ENCODE measurements at places on chromosomes 4 and X. TPM values are rescaled to one million over a fixed set of nuclear protein-coding genes. Genes with fewer than 3 reads are reported as not detected.

DNA sequence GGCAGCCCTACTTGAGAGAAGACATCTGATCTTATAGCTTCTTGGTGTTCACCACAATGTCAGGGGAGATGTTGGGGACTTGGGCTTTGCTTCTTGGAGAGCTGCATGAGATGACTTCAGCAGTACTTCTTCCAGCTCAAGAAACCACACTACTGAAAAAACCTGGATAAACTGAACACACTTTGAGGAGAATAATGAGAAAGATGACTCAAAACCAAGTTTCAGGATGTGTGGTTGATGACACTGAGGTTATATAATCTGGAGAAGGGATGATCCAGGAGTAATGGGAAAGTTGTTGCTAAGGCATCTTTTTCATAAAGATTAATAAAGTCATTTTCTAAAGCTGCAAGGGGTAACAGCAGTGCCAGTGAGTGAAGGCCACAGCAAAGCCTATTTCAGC, 58.4 kb upstream of the PNPLA4 start:
- H3K27me3 ChIP-seq: no peaks in the 10 kb centered on the region
- no peak for DNase-seq
- no peaks in the 10 kb centered on the region for H3K36me3 ChIP-seq
- no peaks in the 10 kb centered on the region for H3K4me1 ChIP-seq
- H3K27ac ChIP-seq: no peak overlapping the region

DNA sequence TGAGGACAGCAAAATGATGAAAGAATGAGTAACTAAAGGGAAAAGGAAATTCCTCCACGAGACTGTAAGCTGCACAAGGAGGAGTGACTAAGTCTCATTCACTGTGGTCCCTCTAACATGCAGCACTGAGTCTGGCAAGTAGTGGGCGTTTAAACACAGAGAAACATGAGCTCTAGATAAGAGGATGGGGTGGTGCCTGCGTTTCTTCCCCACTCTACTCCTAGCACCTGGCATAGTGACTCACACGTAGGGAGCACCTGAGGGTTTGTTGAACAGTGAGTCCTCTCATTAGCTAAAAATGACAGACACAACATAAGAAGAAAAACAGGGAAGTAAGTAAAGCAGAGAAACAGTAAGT, 105.8 kb upstream of the CBR4 start:
- H3K27ac ChIP-seq: peak overlapping the region; percentile 85
- H3K27me3 ChIP-seq: no peaks in the 10 kb centered on the region
- H3K4me3 ChIP-seq: peak overlapping the region; percentile 5
- H3K4me1 ChIP-seq: peaks cover 68% of the 10 kb centered on the region
- DNase-seq: peak; percentile 78
- H3K36me3 ChIP-seq: peaks cover 71% of the 10 kb centered on the region

GRCh38 chr4:40258627-40259026, 61.8 kb downstream of the RHOH start:
- H3K27me3 ChIP-seq: no peaks in the 10 kb centered on the region
- no peaks in the 10 kb centered on the region for H3K36me3 ChIP-seq
- H3K4me1 ChIP-seq: peaks cover 27% of the 10 kb centered on the region
- H3K27ac ChIP-seq: no peak overlapping the region
- no peak overlapping the region for H3K4me3 ChIP-seq

GRCh38 chrX:133658293-133658911, 243.1 kb upstream of the GPC4 start:
- no peaks in the 10 kb centered on the region for H3K36me3 ChIP-seq
- peak overlapping the region; percentile 87 for H3K27ac ChIP-seq
- DNase-seq: no peak
- no peak overlapping the region for H3K4me3 ChIP-seq
- H3K27me3 ChIP-seq: no peaks in the 10 kb centered on the region

DNA sequence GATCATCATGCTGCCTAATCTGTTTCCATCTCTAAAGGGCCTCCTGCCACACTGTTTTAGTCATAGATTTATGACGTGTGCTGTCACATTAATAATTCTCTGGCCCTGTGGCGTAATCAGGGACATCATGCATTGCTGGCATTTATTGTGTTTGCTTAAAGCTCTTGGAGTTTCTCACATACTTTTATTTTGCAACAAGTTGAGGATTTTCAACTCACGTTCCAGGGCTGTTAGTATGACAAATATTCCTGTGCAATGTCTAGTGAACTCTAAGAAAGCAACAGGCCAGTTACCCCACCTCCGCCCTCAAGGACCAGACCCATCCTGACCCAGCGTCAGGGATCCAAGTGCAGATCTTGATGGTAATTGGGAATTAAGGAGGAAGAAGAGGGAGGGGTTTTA, 7.8 kb upstream of the PIGA start:
- no peaks in the 10 kb centered on the region for H3K4me1 ChIP-seq
- peak; percentile 8 for DNase-seq
- no peaks in the 10 kb centered on the region for H3K36me3 ChIP-seq
- H3K27ac ChIP-seq: no peak overlapping the region

The CXCL5 gene
- 1,906 TPM for total RNA-seq

DNA sequence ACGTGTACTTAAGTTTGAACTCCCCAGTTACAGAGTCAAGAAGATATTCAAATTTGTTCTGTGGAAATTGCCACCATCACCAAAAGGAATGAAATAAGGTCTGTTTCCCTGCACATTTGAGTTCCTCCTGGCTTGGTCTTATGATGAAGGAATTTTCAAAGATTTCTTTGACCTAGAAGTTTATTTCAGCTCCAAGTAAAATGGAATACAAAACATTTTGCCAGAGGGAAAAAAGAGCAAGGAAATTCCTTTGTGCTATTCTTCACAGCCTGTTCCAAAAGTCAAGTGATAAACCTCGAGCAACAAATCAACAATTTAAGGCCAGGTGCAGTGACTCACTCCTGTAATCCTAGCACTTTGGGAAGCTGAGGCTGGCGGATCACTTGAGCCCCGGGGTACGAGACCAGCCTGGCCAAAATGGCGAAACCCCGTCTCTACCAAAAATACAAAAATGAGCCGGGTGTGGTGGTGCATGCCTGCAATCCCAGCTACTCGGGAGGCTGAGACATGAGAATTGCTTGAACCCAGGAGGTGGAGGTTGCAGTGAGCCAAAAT, 3.4 kb downstream of the NKRF start:
- DNase-seq: no peak
- peaks cover 16% of the 10 kb centered on the region for H3K4me1 ChIP-seq
- H3K27ac ChIP-seq: no peak overlapping the region
- H3K27me3 ChIP-seq: no peaks in the 10 kb centered on the region

The GALNTL6 gene
- total RNA-seq: not detected

GRCh38 chrX:10157032-10157341, 212 bp downstream of the CLCN4 start:
- H3K4me3 ChIP-seq: peak overlapping the region; percentile 75
- peaks cover 14% of the 10 kb centered on the region for H3K36me3 ChIP-seq

DNA sequence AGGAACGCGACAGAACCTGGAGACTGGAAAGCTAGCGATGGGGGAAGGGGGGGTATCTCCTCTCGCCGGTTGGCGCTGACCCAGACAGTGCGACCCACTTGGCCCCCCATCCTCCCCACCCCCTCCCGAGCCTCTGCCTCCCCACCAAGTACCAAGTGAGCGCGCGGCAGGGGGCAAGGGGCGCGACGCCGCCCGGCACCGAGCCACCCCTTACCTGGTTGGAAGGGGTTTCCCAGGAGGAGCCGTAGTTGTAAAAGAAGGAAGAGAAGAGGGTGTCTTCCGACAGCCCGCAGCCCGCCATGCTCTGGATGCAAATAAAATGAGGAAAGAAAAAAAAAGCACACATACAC, 112.2 kb downstream of the DHX15 start:
- H3K36me3 ChIP-seq: peaks cover 30% of the 10 kb centered on the region
- H3K27ac ChIP-seq: no peak overlapping the region
- peaks cover 38% of the 10 kb centered on the region for H3K27me3 ChIP-seq
- DNase-seq: no peak
- peaks cover 20% of the 10 kb centered on the region for H3K4me1 ChIP-seq

- no peak overlapping the region for H3K4me3 ChIP-seq
- H3K27me3 ChIP-seq: no peaks in the 10 kb centered on the region
- H3K4me1 ChIP-seq: no peaks in the 10 kb centered on the region
- H3K36me3 ChIP-seq: no peaks in the 10 kb centered on the region
- no peak overlapping the region for H3K27ac ChIP-seq
- DNase-seq: no peak
Measured at GRCh38 chr4:3202836-3203820, 45.8 kb upstream of the MSANTD1 start.

The CENPVL1 gene
- total RNA-seq: not detected

DNA sequence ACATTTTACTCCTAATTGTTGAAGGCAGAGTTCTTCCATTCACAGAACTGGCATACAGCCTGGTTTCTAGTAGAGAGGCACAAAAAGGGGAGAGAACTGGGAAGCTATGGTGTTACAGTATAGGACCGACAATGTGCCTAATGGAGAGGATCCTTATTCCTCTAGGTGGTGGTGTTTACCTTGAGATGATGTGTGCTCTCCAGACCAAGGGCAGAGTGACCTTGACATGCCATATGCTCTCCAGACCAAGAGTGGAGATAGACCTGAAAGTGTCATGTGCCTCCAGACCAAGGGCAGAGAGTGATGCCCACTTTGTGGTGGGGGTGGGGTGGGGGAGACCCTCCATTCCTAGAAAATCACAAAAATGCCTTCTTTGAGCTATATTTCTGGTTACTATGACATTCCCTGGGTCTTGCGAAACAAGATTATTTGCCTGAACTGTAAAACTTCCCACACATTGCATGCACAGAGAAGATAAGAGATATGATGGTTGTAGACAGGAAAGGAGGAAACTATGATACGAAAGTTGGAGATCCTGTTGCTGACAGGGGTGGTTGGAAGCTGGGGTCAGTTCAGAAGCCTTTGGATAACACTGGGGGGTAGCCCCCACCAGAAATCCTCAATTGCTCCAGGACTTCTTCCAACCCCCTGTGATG, 119.7 kb downstream of the TEX13C start:
- no peaks in the 10 kb centered on the region for H3K4me1 ChIP-seq
- H3K4me3 ChIP-seq: no peak overlapping the region
- no peak overlapping the region for H3K27ac ChIP-seq

GRCh38 chrX:136063340-136064079, 78.3 kb downstream of the SLC9A6 start:
- H3K36me3 ChIP-seq: no peaks in the 10 kb centered on the region
- no peaks in the 10 kb centered on the region for H3K4me1 ChIP-seq
- no peak overlapping the region for H3K27ac ChIP-seq

DNA sequence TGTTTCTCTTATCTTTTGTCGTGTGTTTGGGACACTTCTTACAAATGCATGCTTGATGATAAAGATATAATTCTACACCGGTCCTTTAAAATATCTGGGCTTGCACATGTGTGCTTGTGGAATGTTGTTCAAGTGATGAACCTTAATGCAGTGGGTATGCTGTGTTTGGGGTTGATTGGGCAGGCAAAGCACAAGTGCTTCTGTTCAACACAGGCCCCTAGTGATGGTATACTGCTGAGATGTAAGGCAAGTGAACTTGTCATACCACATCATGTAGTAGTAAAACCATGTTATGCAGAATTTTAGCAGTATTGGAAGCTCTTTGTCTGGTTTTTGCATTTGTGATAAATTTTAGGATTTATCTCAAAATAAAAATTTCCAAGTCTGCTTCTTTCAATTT, 23.9 kb downstream of the TBC1D19 start:
- no peak overlapping the region for H3K27ac ChIP-seq
- H3K4me1 ChIP-seq: no peaks in the 10 kb centered on the region
- DNase-seq: no peak
- no peaks in the 10 kb centered on the region for H3K27me3 ChIP-seq
- H3K36me3 ChIP-seq: no peaks in the 10 kb centered on the region

The FGF5 gene
- total RNA-seq: 0.50 TPM

- H3K27ac ChIP-seq: no peak overlapping the region
- H3K4me3 ChIP-seq: no peak overlapping the region
- no peak for DNase-seq
- no peaks in the 10 kb centered on the region for H3K27me3 ChIP-seq
Measured at GRCh38 chr4:85587952-85588351, 113.0 kb downstream of the ARHGAP24 start.

The SERPINA7 gene
- total RNA-seq: not detected

GRCh38 chr4:7786040-7786439, 153.6 kb downstream of the AFAP1 start:
- no peak overlapping the region for H3K27ac ChIP-seq
- H3K36me3 ChIP-seq: peaks cover 6% of the 10 kb centered on the region
- no peak overlapping the region for H3K4me3 ChIP-seq
- no peaks in the 10 kb centered on the region for H3K27me3 ChIP-seq
- no peak for DNase-seq

The PABPC4L gene
- not detected for total RNA-seq

DNA sequence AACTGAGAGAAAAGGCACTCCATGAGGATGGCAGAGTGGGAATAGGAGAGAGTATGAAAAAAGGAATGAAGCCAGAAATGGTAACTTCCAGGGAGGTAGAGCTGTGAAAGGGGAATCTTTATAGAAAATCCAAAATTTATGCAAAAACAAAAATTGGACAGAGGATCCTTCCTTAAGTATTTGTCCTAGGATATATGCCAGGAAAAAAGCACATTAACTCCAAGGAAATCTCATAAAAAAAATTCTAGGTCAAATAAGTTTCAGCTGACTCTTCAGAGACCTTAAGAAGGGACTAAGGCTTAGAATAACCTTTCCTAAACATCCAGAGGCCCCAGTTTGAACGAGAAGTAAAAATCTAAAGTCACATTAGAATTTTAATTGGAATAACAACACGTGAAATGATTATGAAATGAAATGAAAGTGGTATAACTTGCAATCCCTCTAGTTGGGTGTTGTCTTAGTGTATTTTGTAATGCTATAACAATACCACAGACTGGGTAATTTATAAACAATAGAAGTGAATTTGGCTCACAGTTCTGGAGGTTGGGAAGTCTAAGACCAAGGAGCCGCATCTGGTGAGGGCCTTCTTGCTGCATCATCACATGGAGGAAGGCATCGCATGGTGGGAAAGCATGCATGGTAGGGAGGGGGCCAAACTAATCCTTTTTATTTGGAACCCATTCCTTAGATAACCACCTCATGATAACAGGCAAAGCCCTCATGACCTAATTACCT, 145.4 kb upstream of the RXFP1 start:
- no peaks in the 10 kb centered on the region for H3K27me3 ChIP-seq
- H3K36me3 ChIP-seq: no peaks in the 10 kb centered on the region
- no peak for DNase-seq
- peaks cover 3% of the 10 kb centered on the region for H3K4me1 ChIP-seq
- H3K4me3 ChIP-seq: no peak overlapping the region

The OPN1MW3 gene
- total RNA-seq: not detected

The MED12 gene
- 56.2 TPM for total RNA-seq

The SOD3 gene
- total RNA-seq: 33.7 TPM

Measured in Calu3 (cell line).